ENCODE measurements at places on chromosomes 16 and 17.
A peak's percentile ranks its signal among the peaks of the same experiment; 100 is the strongest.

DNA sequence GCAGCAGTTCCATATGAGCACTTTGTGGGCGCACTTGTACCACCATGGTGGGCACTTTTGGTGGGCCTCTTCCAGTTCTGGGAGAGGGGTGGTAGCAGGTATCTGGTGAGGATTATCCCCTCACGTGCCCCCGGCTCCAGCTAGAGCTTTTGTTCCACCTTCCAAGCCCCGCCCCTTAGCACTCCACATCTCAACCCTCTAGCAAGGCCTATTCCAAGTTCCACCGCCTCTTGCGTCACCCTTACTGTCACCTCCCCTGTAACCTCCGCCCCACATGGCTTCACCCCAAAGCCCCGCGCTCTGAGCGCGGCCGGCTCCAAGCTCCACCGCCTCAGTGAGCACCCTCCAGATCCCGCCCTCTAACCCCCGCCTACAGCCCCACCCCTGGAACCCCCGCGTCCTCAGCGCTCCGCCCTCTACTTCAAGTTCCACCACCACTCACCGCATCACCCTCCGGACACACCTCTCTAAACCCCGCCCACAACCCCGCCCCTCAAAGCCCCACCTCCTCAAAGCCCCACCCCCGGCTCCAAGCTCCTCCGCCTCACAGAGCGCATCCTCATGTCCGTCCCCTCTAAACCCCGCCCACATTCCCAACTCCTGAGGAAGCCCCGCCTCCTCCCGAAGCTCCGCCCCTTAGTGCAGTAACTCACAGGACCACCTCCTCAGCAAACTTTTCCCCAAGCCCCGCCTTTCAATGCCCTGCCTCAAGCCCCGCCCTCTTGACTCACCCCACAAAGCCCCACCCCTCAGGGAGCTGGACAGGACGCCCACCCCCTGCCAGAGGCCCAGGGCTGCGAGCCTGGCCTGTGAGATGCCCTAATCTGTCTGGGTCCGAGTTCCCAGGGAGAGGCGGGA is 11.1 kb downstream of the SCN4A start:
- DNase-seq: peak; percentile 71

DNA sequence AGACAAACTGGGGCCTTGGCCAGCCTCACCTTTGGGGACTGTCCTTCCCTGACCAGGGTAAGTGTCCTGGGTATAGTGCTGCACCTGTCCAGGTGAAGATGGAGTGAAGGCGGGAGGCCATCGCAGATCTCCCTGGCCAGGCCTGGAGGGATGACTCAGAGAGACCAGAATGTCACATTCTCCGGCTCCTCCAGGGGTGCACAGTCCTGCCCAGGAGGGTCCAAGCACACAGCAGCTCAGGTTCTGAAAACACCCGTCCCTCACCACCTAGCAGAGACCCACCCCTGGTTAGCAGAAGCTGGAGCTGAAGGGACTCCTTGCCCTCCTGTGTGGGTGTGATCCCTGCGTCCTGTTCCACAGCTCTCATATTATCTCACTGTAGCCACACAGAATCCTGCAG is 21.9 kb downstream of the FA2H start:
- DNase-seq: no peak

GRCh38 chr16:17776465-17776864 is 305.7 kb upstream of the XYLT1 start:
- no peak for DNase-seq

- no peak for DNase-seq
These were observed 32.7 kb downstream of the LITAF start for GRCh38 chr16:11554053-11554452.

GRCh38 chr16:3625911-3626732 is 14.7 kb upstream of the SLX4 start:
- DNase-seq: no peak

GRCh38 chr16:81610144-81610842 is 165.7 kb downstream of the CMIP start:
- peak; percentile 88 for DNase-seq

DNA sequence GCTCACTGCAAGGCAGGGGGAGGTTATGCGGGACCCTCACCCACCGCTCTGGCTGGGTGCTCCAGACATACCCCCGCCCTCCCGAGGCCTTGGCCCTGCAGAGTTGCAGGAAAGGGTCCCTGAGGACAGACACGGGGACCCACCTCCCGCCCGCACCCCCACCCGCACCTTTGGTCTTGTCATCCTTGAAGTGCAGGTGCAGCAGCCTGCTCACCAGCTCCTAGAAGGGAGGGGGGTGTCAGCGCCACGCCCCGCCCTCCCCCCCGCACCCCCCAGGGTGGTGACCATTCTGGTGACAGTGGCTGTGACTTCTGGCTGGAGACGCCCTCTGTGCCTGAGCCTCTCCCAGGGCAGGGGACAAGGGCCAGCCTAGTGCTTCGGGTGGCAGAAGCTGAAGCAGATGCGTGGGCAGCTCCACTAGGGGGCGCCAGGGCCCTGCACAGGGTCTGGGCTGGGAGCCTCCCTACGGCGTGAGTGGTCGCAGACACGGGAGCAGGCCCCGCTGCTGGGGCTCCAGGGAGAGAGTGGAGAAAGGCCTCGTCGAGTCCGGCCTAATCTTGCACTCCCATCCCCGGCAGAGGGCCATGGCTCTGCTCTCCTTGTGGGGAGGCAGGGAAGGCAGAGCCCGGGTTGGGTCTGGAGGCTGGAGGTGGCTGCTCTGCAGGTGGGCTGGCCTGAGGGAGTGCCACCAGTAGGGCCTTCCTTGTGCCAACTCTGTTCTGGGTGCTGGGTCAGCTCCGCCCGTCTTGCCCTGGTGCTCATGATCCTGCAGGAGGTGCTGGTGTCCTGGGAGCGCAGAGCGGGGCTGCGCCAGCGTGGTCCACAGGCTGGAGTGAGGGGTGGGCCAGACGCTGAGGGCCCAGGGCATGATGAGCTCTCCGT is 2.7 kb downstream of the CENPX start:
- DNase-seq: no peak

GRCh38 chr17:7440113-7440833 is 961 bp downstream of the FGF11 start:
- peak; percentile 77 for DNase-seq

- DNase-seq: no peak
These were observed 9.0 kb downstream of the DYNLL2 start for GRCh38 chr17:58092101-58092796.

- DNase-seq: no peak
These were observed 543 bp upstream of the GPS2 start for GRCh38 chr17:7315570-7316235.

- no peak for DNase-seq
These were observed 9.6 kb downstream of the POLR2C start for GRCh38 chr16:57471852-57472664.

DNA sequence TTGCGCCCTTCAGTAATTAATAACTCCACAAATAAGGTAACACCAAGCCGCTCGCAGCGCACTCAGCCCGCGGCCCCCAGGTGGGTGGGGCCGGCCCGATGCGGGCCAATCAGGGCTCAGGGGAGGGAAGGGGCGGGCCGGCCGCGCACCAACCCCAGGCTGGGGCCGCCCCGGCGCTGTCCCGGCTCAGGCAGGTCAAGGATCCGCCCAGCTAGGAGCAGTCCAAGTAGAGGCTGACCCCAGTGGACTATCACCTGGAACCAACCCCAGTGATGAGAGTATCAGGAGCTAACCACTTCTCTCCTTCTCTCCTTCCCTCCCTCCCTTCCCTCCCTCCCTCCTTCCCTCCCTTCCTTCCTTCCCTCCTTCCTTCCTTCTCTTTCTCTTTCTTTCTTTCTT is 110.8 kb downstream of the C16orf78 start:
- peak; percentile 77 for DNase-seq

DNA sequence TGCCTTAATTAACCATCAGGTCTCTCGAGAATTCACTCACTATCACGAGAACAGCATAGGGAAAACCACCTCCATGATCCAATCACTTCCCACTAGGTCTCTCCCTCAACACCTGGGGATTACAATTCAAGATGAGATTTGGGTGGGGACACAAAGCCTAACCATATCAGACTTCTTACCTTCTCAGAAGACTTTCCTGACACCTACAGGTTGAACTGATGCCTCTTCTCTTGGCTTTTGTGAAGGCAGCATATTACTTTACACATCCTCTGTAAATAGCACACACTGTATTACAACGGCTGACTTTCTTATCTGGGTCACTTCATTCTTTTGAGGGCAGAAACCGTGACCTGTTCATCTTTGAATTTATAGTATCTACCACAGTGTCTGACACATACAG is 23.6 kb downstream of the BMERB1 start:
- DNase-seq: no peak

DNA sequence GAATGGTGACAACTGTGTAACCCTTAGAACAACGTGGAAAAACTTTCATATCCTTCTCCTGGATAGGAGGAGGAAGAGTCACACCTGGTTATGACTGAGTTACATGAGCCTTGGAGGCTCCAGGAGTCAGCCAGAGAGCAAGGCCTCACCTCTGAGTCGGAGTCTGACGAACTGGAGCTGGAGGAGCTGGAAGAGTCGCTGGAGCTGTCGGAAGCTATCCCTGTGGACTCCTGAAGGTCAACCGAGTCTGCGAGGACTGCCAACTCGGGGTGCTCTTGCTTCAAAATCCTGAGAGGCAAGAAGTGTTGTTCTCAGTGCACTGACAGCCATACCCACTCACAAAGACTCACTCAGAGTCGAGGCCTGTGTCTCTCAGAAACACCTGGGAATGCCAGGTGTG is 6.2 kb downstream of the JMJD6 start:
- no peak for DNase-seq

DNA sequence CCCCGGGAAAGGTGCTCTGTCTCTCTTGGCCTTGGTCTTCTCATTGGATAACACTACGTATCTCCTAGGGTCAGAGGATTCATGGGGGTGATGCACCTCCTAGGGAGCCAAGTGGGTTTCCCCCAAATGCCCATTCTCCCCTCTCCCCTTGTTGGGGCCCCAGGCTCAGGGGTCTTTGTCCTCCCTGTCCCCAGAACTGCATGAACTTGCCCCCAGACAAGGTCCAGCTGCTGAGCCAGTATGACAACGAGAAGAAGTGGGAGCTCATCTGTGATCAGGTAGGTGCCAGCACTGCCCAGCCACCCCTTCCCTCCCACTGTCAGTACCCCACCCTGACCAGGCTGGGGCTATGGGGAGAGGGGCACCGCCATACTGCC is 8.7 kb downstream of the FMNL1 start:
- DNase-seq: peak; percentile 45

GRCh38 chr17:17525311-17525710 is 29.1 kb upstream of the RASD1 start:
- no peak for DNase-seq

DNA sequence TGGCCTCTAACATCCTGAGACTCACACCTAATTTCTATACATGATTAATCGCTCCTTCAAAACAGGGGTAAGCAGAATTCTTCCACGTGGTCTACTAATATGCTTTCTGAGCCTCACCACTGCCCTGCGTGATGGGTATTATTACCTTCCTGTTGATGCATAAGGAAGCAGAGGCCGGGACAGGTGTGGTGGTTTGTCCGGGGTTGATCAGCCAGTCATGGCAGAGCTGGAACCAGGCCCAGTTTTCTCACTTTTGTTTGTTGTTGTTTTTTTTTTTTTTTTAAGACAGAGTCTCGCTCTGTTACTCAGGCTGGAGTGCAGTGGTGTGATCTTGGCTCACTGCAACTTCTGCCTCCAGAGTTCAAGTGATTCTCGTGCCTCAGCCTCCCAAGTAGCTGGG is 31.2 kb downstream of the RNF135 start:
- DNase-seq: no peak

DNA sequence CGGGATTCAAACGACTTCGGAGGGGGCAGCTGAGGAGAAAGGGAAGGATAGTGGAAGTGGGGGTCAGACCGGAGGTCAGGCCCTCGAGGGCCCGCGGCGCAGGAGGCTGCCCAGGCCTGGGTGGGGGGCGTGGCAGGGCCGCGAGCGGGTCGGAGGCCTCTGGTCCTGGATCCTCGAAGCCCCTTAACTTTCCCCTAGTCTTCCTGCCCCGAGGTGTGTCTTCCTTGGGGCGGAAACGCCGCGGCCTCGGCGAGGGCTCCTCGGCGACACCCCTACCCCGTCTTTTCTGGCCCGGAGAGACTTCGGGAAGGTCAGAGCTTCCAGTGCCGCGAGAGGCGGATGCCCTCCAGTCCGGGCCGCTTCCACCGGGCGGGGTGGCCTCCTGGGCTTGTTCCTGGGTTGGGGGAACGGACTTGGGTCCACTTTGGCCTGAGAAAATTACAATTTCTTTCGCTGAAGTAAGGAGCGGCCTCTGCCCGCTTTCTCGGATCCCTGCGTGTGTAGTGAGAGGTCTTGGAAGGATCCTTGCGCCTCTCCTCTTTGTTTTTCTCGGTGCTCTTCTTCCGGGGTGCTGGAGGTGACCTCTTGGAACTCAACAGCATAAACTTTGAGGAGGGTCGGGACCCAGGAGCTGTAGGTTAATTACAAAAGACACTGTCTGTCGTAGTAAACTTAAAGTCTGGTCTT is 491 bp downstream of the IST1 start:
- DNase-seq: peak; percentile 73

GRCh38 chr17:61574542-61575351 is 16.3 kb downstream of the NACA2 start:
- DNase-seq: peak; percentile 67

DNA sequence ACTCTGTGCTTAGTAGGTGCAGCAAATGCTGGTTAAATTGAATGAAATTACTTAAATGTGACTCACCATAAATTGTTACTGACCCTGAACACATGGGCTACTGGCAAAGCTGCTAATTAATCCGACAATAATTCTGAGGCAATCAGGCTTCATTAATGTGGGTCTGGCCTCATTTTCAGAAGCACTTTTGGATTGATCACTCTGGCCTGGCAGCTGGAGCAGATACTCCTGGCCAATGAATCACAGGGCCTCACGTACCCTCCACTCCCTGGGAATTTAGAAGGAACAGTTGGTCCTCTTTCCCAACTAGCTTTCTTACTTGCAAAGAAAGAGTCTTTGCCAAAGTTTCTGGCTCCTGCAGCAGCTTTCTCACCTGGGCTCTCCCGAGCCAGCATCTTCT is 162.0 kb upstream of the ZKSCAN2 start:
- no peak for DNase-seq

GRCh38 chr16:26840691-26841090 is 226.0 kb upstream of the C16orf82 start:
- DNase-seq: no peak

- no peak for DNase-seq
These were observed 522 bp upstream of the GLG1 start for GRCh38 chr16:74607310-74607961.

DNA sequence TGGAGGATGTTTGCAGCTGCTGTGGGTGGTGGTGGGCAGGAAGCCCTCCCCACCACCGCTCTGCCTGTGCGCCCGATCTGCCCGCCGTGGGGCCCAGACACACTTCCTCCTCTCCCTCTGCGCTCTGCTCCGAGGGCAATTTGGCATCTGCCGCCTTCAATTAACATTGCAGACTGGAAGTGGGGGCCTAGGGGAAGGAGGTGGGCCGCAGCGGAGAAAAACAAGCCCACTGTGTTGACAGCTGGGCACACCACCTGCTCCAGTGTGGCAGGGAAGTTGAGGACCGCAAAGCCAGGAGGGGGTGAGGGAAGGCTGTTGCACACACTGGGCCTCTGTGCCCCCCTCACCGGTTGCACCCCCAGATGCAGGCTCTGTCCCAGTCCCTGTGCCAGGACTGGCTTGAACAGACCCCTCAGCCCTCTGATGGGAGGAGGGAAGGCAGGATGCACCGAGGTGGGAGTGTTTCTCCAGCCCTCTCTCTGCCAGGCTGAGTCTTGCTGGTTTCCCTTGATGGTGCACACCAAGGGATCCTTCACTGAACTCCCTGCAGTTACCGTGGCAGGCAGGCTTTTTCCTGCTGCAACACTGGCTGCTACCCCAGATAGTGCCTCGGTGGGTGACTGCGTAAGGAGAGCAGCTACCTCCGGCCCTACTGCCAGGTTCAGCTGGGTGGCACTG is 72.8 kb upstream of the MED9 start:
- DNase-seq: peak; percentile 60

All from right forelimb (tissue), 1 donor.